ENCODE measurements at places on chromosomes 16 and 17.

GRCh38 chr17:34776456-34777443, 184.5 kb downstream of the CCT6B start:
- DNase-seq, result no peak

DNA sequence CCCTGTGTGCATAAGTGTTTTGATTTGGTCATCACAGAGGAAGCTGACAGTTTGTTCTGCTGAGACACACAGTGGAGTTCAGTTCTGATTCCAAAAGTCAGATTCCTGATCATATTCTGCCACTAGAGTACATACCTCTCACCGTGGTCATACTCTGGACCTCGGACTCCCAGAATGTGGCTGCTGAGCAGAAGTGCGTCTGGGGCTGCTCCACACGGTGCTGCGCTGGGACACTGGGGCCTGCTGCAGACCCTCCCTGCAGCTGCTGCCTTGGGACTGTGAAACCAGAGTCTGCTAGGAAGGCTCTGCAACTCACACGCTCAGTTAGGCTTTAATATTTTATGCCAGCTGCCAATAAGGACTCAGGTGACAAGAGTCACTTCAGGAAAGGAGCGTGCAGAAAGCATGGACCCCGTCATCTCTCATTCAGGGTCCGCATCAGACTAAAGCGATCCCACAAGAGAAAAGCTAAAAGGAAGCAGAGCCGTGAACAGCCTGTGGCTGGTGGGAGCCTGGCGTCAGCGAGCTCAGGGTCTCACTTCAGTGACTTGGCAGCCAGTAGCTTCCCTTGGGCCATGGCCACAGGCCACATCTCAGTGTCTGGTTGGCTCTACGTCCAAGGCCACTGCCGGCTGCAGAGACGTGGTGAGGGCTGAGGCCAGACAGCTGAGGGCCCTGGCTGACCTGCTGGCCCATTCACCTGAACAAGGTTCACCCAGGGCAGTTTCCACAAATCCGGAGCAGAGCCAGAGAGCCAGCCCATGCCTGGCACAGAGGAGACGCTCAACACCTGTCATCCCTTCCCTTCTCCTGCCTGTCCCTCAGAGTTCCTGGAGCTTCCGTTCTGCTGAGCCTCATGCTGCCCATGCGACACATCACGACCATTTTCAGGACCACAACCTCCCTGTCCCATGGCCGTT, 24.7 kb upstream of the KIFC3 start:
- DNase-seq, result no peak

DNA sequence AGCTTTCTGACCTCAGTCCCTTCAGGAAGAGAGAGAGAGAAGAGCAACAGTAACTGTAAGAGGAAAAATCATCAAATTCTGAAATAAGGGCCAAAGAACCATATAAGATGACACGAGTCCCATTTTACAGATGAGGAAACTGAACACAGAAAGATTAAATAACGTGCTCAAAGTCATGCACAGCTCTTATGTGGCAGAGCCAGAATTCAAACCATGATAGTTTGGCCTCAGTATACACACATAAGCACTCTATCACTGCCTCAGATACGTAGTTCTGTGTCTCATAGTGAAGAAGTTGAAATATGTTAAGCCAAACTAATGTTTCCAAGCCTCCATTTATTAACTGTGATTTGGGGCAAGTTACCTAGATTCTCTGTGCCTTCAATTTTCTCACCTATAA, 1.9 kb upstream of the ZNF19 start:
- no peak for DNase-seq

GRCh38 chr16:22673421-22673831, 140.5 kb upstream of the HS3ST2 start:
- DNase-seq, result no peak

- no peak for DNase-seq
Measured at GRCh38 chr17:72876413-72876812, 216.1 kb downstream of the SLC39A11 start.

- peak; percentile 68 for DNase-seq
Measured at GRCh38 chr16:11232852-11233726, 22.9 kb downstream of the SOCS1 start.

DNA sequence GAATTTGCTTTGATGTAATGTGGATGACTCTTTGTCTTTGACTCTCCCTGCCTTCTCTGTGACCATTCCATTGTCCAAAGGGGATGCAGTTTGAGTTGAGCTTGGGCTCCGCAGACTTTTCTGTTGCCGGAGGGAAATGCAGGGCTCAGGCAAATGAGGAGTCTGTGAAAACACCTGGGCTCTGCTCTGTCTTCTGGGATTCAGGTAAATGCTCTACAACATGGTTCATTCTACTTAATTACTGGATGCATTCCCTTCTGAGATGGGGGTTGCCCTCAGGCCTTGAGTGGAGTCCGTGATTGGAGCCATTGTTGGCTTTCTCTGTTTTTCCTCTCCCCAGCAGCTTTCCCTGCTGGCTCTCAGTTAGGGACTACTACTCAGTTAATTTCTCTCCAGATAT, 26.4 kb upstream of the SPNS2 start:
- DNase-seq, result no peak

DNA sequence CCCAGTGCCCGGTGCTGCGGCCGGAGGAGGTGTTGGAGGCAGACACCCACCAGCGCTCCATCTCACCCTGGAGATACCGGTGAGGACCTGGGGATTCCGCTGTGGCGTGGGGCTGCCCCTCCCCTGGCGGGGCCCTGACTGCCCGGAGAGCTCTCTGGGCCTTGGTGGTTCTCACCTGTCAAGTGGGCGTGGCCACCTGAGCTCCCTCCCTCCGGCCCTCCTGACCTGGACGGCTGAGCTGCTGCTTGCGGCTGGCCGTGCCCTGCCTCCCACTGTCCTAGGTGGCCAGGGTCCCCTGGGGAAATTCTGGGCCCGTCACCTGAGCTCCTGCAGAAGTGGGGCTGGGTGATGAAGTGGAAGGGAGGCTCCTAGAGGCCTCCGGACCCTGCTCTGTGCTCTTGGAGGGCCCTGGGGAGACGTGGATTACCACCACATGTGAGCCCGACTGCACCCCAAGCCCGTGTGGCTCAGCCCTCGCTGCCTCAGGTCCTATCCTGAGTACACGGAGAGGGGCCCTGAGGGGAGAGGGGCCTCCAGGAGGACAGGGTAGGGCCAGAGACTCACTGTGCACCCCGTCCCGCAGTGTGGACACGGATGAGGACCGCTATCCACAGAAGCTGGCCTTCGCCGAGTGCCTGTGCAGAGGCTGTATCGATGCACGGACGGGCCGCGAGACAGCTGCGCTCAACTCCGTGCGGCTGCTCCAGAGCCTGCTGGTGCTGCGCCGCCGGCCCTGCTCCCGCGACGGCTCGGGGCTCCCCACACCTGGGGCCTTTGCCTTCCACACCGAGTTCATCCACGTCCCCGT, 1.1 kb downstream of the IL17C start:
- no peak for DNase-seq

GRCh38 chr16:80971819-80972218, 34.9 kb downstream of the CMC2 start:
- DNase-seq, result no peak

DNA sequence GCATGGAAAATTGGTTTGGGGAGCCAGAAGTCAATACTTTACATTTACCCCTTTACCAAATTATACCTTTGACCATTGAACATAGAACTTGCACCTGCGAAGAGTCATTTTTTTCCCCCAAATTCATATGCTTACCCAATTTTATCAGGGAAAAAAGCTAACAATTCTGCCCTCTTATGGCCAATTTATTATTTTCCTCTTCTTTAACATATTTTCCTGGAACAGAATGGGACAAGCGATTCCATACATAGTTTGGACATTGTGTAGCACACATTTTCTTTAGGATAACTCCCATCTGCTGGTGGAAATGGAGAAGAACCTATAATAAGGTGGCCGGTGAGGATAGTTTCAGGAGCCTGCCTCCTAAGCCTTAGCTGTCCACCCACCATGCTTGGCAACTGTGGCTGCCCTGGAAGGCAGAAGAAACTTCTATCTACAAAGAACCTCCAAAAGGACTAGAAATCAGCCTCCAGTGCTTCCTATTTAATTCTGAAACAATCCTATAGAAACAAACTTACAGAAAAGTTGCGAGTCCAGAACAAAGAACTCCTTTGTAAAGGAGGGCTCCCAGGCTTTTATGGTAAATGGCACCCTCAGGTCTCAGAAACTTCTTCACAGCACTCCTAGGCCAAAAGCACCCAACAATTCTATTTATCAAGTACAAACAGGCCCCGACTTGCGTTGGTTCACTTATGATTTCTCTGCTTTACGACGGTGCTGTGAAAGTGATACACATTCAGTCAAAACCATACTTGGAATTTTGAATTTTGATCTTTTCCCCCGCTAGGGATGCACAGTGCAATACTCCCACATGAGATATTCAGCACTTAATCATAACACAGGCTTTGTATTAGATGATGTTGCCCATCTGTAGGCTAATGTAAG, 64.1 kb upstream of the CACNG4 start:
- DNase-seq, result no peak

GRCh38 chr17:69779378-69780214, 295.4 kb upstream of the KCNJ16 start:
- no peak for DNase-seq

GRCh38 chr17:44830359-44831288, 537 bp upstream of the GJC1 start:
- DNase-seq, result no peak

GRCh38 chr16:4800290-4801041, 2.0 kb downstream of the ROGDI start:
- DNase-seq, result peak; percentile 46

DNA sequence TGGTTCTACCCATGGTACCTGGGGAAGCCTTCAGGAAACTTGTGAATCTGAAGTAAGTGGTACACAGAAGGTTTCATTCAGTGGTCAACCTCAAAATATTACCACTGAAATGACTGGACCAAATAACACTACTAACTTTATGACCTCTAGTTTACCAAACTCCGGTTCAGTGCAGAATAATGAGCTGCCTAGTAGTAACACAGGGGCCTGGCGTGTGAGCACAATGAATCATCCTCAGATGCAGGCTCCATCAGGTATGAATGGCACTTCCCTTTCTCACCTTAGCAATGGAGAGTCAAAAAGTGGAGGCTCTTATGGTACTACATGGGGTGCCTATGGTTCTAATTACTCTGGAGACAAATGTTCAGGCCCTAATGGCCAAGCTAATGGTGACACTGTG, 55.9 kb upstream of the SLC5A11 start:
- no peak for DNase-seq

- DNase-seq, result no peak
Measured at GRCh38 chr17:46744441-46744840, 74.1 kb downstream of the WNT3 start.

- DNase-seq, result no peak
Measured at GRCh38 chr17:78903101-78903779, at the start of gene CEP295NL. CEP295NL (minus strand) TSS chr17:78903201; CDS start chr17:78901828, 1,373 bp downstream.

DNA sequence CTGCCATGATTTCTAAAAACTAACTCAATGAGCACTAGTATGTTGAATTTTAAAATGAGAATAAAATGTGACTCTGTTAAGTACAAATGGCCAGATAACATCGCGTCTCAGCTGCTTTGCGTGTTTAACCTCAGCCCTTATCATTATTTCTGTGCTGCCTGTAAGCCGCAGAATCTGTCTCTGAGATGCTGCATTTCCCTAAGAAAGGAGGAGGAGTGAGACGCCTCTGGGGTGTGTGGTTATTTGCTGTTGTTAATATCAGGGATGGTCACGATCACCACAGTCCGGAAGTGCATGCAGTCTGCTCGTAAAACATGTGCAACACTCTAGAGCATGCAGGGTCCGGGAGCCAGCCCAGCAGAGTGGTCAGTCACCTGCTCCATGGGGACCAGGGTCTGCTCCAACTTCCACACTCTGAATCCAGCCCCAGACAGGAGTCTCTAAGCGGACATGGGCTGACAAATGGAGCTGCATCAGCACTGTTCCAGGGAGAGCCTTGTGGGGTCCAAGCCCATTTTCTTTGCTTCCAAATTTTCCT, 342.5 kb downstream of the MAF start:
- DNase-seq, result no peak

GRCh38 chr16:72596373-72596772, 424.4 kb upstream of the PMFBP1 start:
- DNase-seq, result no peak

GRCh38 chr16:27870116-27870798, 193.3 kb downstream of the GSG1L start:
- no peak for DNase-seq

DNA sequence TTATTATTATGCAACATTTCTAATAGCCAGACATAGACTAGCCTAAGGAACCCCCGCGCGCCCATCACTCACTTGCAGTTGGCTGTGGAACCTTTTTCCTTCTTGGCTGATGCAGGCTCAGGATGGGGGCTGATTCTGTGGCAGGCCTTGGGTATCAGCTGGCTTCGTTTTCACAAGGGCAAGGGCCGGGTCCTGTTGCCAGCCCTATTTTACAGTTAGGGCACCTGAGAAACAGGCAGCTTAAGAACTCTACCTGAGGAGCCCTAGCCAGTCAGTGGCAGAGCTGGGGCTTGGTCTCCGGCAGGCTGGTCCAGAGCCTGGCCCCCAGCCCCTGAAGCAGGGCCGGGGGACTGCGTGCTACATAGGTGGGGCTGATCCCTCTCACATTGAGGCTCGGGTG, 28.7 kb downstream of the ADGRG5 start:
- DNase-seq, result no peak

DNA sequence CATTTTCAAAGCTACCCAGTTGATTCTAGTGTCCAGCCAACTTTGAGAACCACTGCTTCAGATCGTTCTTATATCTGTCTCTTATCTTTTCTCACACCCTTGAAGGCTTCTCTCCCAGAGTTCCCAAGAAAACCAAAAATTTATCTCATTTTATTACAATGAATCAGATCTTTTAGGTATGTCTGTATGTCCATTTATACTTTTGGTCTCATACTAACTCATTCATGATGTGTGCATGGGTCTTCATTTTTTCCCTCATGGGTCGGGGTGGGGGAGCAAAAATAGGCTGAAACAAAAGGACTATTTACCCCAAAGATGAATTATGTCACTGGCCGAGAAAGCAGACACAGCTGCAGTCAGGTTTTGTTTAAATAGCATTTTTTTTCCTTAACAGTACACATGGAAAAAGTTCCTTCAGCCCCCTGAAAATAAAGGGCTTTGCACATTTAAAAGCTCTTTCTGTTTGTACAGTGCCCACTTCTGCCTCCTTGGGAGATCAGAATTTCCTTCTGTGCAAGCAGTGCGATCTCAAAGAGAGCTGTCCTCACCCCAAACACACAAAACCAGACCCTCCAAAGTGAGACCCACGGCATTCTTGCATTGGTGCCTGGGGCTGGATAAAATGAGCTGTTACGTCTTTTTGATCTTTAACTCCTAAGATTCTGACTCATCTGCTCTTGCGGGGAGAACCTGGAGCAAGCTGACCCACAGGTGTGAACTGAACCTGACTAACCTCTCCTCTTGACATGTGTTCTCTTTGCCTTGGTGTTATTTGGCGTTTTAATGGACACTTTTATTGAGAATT, 251.2 kb upstream of the ELAC2 start:
- DNase-seq, result no peak

GRCh38 chr17:79930062-79930876, 91.0 kb upstream of the CBX4 start:
- DNase-seq, result no peak

Data from inflammatory macrophage (primary cell).